Activated T-helper 9 cell treated with anti-CD3 and anti-CD28 coated beads, Interleukin-2, amount 50 U/mL, for 16 hours (primary cell): ENCODE measurements at places on chromosomes 12 and 14.

GRCh38 chr14:32050878-32051277 lies 26.2 kb upstream of the ARHGAP5 start:
- no peak for DNase-seq

GRCh38 chr12:3559601-3560294 lies 68.7 kb downstream of the PRMT8 start:
- no peak for DNase-seq

GRCh38 chr14:47541662-47542061 lies 133.7 kb downstream of the MDGA2 start:
- no peak for DNase-seq

- DNase-seq: no peak
Observed at GRCh38 chr12:68158432-68158831, 1.1 kb downstream of the IFNG start.

- no peak for DNase-seq
Observed at GRCh38 chr14:100902295-100903133, 1.0 kb downstream of the RTL1 start.

- no peak for DNase-seq
Observed at GRCh38 chr12:44021471-44021971, 185.6 kb downstream of the TMEM117 start.

- DNase-seq: no peak
Observed at GRCh38 chr14:100426314-100426713, 103.2 kb downstream of the SLC25A47 start.

DNA sequence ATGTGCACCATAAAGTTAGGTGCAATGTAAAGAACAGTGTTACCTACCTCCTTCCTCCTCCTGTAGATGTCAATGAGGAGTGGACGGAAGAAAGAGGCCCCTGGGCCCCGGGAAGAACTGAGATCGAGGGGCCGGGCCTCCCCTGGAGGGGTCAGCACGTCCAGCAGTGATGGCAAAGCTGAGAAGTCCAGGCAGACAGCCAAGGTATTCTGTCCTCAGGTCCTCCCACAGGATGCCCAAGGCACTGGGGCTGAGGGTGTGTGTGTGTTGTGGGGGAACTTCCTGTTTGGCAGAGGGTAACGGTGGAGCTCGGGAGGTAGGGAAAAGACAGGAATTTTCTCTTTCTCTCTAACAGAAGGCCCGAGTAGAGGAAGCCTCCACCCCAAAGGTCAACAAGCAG lies 6.4 kb downstream of the ATN1 start:
- no peak for DNase-seq

DNA sequence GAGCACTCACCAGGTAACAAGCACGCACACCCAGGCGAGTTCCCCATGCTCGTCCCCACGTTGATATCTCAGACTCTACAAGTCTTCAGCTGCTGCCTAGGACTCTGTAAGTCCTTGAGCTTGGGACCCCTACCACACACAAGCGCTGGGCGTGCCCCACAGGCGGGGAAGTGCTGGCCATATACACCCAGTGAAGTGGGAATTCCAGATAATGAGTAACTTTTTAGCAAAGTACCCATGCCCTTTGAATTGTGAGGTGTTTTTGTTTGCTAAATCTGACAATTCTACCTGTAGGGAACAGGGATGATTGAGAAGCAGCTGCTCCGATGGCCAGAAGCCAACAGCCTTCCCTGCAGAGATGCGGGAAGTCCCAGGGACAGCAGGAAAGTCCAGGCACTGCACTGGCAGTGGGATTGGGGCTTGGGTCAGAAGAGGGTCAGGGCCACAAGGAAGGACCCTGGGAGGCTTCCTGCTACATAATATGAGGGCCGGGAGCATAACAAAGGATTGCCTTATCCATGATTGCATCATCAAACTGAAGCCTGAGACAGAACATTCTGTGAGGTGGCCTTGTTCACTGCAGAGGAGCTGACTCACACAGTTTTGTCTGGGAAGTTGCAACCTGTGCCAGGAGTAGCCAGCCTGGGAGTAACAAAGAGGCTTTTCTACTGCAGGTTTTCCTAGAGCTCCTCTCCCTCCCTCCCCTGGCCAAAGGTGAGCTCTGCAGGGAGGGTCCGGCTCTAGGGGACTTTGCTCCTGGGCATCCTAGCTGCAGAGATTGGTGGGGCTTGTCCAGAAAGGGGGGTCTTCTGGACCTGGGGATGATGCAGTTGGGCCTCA lies 13.2 kb upstream of the SERPINA3 start:
- DNase-seq: no peak
